ENCODE measurements at places on chromosomes 11 and 22.
A peak's percentile ranks its signal among the peaks of the same experiment; 100 is the strongest.

- DNase-seq: no peak
Measured at GRCh38 chr11:99571094-99571493, 550.3 kb downstream of the CNTN5 start.

DNA sequence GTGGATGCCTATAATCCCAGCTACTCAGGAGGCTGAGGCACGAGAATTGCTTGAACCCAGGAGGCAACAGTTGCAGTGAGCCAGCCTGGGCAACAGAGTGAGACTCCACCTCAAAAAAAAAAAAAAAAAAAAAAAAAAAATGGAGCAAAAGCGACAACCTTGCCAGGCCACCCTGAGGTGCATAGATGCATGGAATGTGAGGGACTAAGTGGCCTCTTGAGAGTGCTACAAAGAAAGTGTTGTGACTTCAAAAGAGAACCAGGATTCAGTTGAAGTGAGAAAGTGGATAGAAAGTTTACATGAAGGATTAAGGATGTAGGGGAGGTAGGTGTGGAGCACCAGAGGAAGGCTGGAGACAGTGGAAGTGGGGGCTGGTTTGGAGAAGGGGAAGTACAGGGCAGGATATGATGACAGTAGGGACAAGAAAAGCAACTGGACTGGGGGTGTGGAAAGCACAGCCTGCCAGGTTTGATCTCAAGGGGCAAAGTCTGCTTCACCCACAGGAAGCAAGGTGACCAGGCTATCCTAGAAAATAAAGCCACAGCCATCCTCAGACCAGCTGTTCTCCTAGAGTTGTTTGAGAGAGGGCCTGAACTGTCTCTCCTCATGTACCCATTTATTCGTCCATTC is 36.0 kb upstream of the OLFML1 start:
- peak; percentile 9 for DNase-seq

DNA sequence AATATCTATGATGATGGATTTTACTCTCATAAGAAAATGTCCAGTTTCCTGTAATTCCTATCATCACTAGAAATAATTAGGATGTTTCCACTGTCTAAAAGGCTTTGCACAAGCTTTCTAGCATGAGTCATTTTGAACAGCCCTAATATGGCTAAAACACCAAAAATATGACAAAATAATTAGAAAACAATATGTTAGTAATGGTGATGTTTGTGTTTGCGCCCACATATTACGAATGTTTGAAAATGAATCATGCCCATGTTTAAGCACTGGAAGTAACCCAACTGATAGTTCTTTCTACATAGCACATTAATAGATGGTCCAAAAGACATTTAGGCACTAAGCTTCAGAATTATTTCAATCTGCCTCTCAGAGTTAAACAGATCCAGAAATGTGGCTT is 96.0 kb downstream of the TRPC6 start:
- DNase-seq: no peak

DNA sequence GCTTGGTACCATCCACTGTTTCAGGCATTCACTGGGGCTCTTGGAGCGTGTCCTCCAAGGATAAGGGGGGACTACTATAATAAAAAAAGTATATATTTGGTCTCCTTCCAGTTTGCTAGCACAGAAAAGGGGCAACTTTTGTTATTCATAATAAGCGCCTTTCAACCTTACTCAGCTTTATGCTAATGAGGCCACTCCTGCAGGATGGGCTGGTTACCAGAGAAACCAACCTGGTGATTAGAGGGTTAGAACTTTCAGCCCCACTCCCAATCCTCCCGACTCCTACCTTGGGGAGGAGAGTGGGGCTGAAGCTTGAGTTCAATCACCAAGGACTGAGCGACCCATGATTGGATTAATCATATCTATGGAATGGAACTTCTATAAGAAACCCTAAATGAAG is 31.8 kb downstream of the PPFIBP2 start:
- no peak for DNase-seq

- peak; percentile 74 for DNase-seq
Measured at GRCh38 chr22:19429950-19430889, 1.3 kb downstream of the HIRA start.

DNA sequence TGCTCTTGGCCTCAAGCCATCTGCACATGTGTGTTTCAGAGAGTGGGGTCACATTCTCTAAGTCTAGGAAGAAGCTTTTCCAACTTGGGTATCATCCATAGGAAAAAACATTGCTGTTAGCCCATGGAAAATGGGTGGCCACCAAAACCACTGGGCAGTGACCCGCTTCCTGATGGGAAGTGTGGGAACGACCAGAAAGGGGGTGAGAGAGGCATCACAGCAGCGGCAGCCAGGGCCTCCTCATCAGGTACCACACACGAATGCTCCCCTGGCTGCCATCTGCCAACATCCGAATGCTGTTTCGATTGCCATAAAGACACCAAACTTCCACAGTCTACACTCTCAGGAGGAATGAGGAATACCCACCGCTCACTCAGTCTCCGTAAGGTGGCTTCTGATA is 40.3 kb downstream of the CHKA start:
- DNase-seq: no peak

DNA sequence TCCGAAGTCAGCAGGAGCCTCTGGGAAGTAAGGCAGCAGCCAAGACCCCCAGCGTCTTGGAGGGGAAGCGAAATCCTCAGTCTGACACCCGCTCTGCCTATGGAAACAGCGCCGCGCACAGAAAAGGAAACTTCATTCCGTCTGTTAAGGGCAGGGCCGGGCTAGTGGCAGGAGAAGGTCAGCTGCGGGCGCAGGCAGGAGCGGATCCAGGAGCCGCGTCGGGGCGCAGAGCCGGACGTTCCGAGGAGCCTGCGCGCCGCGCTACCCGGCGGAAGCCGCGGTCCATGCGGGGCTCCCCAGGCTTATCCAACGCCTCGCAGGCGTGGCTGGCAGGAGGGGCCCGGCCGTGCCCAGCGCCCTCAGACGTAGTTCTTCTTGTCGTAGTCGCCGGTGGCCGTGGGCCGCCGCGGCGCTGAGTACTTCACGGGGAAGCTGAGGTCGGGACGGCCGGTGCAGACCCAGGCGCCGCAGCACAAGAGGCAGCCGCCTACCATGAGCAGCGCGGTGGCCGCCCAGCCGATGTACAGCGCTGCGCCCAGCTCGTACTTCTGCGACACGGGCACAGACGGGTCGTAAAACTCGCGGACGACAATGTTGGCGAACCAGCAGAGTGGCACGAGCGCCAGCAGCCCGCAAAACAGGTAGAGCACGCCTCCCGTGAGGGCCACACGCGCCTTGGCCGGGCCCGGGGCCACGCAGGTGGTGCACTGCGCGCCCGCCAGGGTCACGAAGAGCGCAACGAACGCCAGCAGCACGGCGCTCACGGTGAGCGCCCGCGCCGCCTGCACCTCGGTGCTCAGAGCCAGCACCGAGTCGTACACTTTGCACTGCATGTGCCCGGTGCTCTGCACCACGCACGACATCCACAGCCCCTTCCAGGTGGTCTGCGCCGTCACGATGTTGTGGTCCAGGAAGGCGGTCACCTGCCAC is 705 bp downstream of the CLDN5 start:
- DNase-seq: peak; percentile 46

GRCh38 chr11:85076535-85077330 is 550.4 kb downstream of the DLG2 start:
- DNase-seq: no peak

DNA sequence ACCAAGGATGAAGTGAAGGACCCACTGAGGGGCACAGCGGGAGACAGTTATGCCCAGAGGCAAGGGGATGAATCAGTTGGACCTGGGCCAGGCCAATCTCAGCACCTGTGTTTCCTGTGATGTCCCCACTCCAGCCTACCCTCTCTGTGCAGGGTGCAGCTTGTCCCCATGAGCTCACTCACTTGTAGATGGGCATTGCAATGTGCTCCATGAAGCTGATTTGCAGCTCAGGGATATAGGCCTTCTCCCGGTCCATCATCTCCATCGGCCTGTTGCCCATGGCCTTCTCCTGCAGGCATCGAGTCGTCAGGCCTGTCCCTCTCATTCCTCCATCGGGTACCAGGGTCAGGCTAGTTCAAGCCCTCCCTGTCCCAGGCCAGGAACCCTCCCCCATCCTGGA is 96.2 kb downstream of the PDE2A start:
- no peak for DNase-seq

GRCh38 chr11:98740321-98740720 is 280.4 kb upstream of the CNTN5 start:
- DNase-seq: no peak

DNA sequence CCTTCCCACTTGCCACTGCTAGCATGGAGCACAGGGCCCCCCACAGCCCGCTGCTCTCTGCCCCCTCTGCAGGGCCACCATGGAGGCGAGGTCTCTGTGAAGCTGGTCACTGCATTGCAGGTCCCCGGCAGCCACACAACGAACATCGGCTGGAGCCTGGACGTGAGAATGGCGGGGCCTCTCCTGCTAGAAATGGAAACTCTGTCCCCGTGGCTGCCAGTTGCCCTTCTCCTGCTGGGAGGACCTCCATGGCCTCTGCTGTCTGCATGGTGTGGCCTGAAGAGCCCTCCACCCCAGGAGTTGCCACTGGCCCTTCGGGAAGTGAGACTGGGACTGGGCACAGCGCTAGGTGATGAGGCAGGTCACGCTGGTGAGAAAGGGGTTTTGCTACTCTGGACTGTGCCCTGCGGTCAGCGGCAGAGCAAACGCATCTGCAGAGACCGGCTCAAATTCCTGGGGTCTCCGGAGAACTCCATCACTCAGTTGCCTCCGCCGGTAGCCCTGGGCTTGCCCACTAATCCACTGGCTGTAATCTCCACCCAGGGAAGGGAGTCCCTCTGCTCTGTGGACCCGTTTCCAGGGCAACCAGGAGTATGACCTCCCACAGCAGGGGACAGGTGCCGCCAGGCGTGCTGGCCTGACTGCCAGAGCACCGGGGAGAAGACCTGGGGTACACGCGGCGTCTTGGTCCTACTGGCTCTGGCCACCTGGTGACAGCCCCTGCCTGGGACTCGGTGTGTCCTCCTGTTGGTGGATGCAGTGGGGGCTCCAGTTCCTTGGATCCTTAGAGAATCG is 806.3 kb downstream of the BRD1 start:
- DNase-seq: no peak

Measured in suppressor macrophage (primary cell).